ENCODE measurements at places on chromosomes 12 and 14.

GRCh38 chr12:65867394-65867793, 43.1 kb downstream of the HMGA2 start:
- DNase-seq, result no peak

- no peak for DNase-seq
Observed at GRCh38 chr12:50057000-50057841, at the start of gene ASIC1. Gene ASIC1 (plus strand): TSS chr12:50057596. CDS start chr12:50058767, 1,171 bp downstream.

- DNase-seq, result no peak
Observed at GRCh38 chr14:96191353-96191752, 13.3 kb upstream of the BDKRB2 start.

- DNase-seq, result no peak
Observed at GRCh38 chr12:104304261-104305009, 896 bp downstream of the EID3 start.

DNA sequence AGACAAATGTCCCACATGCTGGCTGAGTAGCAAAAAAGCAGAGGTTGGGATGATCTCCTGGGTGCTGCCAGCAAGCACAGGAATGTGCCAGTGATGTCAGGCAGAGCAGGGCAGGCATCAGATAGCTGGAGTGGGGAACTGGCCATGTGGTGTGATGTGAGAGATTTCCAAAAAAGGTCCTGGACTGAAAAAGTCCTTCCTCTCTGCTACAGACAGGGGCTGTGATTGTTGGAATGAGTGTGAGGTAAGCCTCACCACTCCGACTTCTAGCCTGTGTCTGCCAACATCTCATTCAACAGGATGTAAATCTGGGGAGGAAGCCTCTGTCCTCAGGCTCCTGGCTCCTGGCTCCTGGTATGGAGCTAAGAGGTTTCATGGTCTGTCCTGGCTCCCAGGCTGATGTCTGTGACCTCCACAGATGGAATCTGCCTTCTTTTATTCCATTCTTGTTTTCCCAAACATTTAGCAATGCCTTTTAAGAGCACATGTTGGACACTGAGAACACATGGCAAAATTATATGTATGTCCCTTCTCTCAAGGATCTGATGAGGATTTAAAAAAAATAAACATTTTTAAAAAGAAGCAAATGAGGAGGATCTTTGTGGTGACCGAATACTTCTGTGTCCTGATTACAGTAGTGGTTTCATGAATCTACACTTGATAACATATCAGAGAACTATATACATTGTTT, 50.1 kb upstream of the STK38L start:
- no peak for DNase-seq

- no peak for DNase-seq
Observed at GRCh38 chr14:50813544-50813863, 17.5 kb downstream of the NIN start.

GRCh38 chr14:73208390-73208789, 28.9 kb upstream of the PAPLN start:
- no peak for DNase-seq

DNA sequence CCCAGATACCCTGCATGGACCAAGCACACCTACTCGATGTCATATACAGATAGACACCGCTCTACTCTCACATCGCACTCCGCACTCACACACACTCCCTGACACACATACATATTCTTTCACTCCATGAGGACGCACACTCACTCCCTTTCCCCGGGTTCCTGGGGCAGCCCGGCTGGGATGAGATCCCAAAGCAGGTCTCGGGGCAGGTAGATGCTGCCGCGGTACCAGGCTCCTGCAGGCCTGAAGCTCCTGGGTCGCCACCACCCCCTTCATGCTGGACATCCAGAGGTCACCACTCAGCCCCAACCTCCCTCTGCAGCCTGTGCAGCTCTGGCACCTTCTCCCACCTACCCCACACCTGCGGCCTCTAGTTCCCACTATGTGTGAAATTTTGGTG, 2.3 kb downstream of the C1QL4 start:
- no peak for DNase-seq

- DNase-seq, result no peak
Observed at GRCh38 chr14:69424149-69424923, 25.8 kb downstream of the SLC39A9 start.

DNA sequence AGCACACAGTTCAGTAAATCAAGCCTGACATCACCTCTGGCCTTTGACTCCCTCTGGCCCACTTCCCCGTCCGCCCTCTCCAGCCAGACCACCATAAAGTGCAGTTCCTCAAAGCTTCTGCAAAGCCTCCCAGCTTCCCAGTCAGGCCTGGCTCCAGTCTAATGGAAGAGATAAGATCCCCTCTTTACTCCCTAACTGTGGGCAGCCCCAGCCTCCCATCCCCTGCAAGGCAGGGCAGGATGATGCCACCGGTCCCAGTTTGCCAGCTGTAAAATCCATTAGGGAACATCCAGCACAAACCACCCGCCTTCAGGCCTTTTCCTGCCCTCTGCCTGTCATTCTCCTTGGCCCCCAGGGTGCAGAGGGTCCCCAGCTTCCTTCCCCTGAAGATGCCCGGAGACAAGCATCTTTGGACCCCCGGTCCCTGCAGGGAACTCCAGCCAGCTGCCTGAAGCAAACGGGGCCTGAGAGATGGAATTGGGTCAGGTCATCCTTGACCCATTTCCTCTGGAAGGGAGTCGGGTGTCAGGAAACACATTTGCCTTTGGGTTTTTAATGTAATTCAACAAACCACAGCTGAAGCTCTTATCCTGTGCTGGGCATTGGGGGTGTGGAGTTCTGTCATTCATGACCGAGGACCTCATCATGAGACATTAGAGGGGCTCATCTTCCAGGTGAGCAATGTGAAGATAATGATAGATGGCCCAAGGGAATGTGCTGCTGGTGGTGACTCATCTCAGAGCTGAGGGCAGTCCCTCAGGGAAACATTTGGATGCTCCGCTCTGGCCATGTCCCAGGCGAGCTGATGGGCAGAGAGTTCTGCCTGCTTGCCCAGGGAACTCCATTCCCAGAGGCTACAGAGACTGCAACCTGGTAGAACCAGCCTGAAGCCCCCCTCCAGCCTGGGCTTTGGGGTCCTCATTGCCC, 93.8 kb upstream of the CLMN start:
- no peak for DNase-seq

- no peak for DNase-seq
Observed at GRCh38 chr12:96248136-96248931, 54.2 kb downstream of the ELK3 start.

DNA sequence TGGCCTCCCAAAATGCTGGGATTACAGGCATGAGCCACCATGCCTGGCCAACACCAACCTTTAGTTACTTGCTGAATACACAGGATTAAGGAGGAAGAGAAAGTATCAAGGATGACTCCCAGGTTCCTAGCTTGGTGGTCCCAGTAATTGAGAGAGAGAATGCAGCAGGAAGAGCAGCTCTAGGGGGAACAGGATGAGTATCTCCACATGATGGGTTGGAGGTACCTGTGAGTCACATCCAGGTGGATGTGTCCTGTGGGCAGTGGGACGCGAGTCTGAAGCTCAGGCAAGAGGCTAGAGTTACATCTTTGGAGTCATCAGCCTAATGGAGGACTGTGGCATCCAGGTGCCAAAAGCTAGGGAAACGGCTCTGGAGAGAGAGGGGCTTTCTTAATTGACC, 47.1 kb downstream of the MDM2 start:
- DNase-seq, result no peak

- DNase-seq, result no peak
Observed at GRCh38 chr14:34059925-34060650, 109.2 kb upstream of the EGLN3 start.

DNA sequence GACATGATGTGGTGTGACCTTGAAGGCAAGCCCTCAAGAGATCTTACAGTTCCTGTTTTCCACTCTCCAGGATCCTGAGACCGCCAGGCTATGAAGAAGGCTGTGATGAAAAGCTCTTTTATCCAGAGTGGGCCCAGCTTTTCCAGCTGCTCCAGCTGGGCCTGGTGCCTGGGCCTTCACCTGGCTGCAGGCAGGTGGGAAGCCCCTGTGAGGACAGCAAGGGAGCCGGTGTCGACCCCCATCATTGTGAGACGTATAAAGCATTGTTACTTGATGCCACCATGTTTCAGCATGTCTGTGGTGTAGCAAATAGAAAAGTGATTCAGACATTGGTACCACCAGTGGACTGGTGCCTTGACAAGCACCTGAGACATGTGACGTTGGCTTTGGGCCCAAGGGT, 190.2 kb downstream of the KIF26A start:
- no peak for DNase-seq

Measured in stimulated activated CD8-positive, alpha-beta memory T cell treated with anti-CD3 and anti-CD28 coated beads, Interleukin-2, amount 100 ng/mL, for 1 hour (primary cell).